HT1080 (cell line): ENCODE measurements at places on chromosomes 7 and 10.

- no peak for DNase-seq
Observed at GRCh38 chr7:78499283-78499682, 700.7 kb downstream of the PHTF2 start.

DNA sequence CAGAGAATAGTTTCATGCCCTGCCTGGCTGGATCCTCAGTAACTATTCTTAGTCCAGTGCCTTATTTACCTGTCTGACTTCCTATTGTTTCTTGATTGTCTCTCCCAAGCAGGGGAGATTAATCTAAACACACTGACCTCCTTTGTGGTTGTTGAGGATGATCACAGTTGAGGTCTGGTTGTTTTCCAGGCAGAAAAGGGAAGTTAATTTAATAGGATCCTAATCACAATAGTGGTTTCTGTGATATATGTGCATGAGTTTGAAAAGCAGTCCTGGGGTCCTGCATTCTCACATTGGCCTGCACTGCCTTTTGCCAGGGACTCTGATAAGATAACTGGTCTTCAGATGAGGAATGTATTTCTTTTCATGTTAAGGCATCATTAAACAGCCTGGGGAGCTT, 130.1 kb downstream of the SND1 start:
- DNase-seq, result no peak

DNA sequence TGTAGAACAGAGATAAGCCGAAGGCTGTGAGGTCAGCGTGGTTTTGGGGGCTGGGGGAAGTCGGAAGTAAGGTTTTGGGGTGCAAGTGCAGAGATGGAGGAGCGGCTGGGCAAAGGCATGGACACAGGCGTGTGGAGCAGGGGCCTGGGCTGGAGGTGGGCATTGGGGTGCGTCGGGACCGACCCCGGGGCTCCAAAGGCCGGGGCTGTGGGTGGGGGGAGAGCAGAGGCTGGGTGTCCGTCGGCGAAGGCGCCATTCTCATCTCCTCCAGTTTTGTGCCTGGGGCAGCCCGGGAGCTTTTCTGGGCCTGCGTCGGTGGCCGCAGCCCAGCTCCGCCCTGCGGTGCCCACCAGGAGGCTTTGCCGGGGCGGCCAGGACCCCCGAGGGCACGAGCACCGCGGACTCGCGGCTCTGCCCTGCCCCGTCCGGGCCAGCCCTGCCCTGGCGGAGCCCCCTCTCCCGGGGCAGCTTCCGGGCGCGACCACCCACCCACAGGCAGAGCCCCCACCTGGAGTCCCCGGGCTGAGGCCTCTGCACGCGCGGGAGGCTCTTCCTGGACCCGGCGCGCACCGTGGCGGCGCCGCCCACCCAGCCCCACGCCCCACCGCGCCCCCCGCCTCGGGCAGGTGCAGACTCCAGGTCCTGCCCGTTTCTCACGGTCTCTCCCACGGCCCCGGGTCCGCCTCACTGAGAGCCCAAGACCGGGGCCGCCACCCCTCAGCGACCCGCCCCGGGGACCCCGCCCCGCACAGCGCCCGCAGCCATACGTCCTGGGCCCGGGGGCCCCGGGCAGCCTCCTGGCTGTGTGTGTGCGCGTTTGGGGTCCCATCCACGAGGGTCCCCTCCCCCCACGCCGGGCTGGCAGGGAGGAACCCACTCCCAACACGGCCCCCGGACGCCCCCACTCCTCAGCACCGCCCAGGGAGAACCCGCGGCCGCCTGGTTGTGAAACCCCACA, 7.7 kb upstream of the SCART1 start:
- DNase-seq, result no peak

GRCh38 chr7:151175047-151175792, 7.7 kb upstream of the GBX1 start:
- DNase-seq, result no peak

DNA sequence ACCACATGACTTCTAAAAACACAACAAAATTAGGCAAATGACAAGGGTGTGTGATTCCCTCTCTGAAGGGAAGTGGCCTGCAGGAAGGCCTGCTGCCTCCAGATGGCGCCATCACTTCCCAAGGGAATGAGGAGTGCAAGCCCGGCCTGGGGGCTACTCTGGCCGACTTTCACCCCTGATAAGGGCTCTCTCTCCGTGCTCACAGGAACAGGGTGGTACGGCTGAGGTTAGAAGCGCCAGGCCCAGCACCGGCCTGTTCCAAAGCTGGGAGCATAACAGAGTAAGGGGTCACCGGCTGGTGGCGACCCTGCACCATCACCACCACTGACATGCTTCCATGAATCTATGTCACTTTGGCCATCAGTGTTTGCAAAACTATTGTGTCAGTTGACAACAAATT, 13.1 kb downstream of the RBP3 start:
- no peak for DNase-seq

GRCh38 chr7:100567751-100568175, 5.9 kb downstream of the SAP25 start:
- DNase-seq, result no peak

GRCh38 chr7:18667466-18667865, 171.9 kb downstream of the HDAC9 start:
- peak; percentile 94 for DNase-seq

DNA sequence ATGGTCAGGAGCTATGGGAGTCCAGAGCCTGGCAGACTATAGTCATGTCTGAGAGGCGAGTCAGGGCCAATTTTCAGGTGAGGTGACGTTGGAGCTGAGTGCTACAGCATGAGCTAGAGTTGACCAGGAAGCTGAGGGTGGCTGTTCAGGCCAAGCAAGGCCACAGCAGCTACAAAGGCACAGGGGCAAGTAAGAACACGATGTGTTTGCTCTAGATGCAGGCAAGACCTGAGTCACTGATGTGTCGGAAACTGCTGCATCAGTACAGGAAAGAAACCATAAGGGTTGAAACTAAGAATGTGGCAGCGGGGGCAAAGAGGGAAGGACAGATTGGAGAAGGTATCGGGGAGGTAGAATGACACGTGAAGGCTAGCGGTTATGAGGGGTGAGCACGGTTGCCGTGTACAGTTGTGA, 11.8 kb upstream of the RRP12 start:
- peak; percentile 48 for DNase-seq

- peak; percentile 77 for DNase-seq
Observed at GRCh38 chr10:71998840-71999194, 34.6 kb downstream of the CHST3 start.

DNA sequence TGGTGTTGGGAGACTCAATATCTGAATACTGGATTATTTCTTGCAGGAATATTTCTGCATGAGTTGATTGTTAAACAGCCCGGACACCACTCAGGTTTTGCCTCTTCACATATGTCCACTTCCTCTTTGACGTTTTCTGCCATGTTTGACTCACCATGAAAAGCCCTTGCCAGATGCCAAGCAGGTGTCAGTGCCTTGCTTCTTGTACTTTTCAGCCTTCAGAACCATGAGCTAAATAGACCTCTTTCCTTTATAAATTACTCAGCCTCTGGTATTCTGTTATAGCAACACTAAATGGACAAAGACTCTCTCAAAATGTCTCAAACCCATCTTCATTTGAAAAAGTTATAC, 24.7 kb upstream of the MACC1 start:
- no peak for DNase-seq
